ENCODE measurements at places on chromosomes 2 and 18.

- DNase-seq = no peak
Measured at GRCh38 chr2:65549631-65550030, 117.2 kb upstream of the SPRED2 start.

DNA sequence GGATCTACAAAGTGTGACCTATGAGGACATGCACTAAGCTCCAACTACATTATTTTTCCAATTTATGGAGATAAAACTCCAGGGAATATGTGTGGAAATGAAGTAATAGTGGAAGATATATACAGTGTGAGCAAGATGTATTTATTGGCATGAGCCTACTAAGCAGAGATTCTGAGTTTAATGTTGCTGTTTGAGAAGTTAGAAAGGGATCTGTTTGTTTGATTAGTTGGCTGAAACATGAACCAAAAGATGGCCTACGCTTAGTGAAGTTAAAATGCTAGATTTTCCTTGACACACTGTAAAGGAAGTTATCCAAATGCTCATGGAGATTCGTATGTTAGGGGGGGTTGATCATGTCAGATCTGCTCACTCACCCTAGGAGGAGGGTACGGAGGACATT lies 621.7 kb downstream of the TMEM182 start:
- no peak for DNase-seq

- no peak for DNase-seq
Measured at GRCh38 chr2:23556929-23557328, 171.9 kb downstream of the KLHL29 start.

GRCh38 chr18:3923750-3924149 lies 473.8 kb downstream of the TGIF1 start:
- DNase-seq = no peak

- no peak for DNase-seq
Measured at GRCh38 chr2:149617476-149617875, 29.9 kb upstream of the MMADHC start.

DNA sequence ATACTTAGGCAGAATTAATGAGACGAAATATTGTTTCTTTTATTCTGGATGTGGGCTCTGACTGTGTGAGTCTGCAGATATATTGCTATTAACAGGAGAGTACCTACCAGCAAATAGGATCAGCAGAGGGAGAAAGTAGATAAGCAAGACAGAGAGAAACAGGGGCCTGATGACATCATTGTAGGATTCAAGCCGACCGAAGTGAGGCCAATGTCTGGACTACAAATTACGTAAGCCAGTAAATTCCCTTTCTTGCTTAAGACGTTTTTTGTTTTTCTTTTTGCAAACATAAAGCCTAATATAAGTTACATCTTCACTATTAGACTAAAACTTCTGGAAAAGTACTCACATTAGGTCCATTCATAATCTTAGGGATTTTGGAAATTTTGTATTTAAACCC lies 21.4 kb upstream of the PTPRM start:
- DNase-seq = no peak

- DNase-seq = no peak
Measured at GRCh38 chr18:65768120-65768778, 17.4 kb downstream of the CDH7 start.

DNA sequence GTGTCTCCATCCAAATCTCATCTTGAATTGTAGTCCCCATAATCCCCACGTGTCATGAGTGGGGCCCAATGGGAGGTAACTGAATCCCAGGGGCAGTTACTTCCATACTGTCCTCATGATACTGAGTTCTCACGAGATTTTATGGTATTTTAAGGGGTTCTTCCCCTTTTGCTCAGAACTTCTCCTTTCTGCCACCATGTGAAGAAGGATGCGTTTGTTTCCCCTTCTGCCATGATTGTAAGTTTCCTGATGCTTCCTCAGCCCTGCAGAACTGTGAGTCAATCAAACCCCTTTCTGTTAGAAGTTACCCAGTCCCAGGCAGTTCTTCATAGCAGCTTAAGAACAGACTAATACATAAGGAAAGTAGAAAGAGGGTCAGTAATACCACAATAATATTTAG lies 480.4 kb downstream of the KCNJ3 start:
- DNase-seq = no peak

DNA sequence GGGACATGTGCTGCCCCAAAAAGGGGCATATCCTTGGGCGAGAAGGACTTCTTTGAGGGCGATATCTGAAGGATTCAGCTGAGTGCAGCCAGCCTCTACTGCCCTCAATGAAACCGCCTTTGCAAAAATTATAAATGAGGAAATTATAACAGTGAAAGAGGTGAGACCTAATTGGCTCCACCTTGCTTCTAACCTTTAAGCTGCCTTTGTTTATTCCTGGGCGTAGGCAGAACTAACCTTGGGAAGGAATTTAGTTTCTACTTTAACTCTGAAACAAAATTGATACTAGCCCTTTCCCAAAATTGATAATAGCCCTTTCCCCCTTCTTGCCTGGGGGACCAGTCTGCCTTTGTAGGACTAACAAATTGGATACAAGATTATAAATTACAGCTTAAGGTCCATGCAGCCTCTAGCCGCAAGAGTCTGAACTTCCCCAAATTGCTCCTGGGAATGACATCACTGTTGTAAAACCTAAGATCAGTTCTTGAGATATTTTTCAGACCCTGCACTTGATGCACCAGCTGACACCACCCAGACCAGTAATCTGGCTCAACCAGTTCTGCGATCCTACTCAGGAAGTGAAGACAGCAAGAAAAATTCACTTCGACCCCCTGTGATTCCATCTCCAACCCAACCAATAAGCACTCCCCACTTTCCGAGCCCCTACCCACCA lies 36.0 kb upstream of the ASAP2 start:
- DNase-seq = no peak

- DNase-seq = no peak
Measured at GRCh38 chr2:85766229-85766628, 12.4 kb downstream of the ATOH8 start.

DNA sequence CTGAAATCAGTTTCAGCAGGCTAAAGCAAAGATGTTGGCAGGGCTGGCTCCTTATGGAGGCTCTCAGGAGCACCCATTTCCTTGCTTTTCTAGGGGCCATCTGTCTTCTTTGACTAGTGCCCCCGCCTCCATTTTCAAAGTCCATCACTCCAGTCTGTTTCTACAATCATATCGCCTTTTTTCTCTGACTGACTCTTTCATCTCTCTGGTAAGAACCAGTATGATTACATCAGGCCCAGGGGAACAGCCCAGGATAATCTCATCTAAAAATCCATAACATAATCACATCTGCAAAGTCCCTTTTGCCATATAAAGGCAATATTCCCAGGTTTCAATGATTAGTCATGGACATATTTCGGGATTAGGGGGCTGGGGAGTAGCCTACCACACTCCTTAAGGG lies 57.0 kb downstream of the CUL3 start:
- no peak for DNase-seq

- no peak for DNase-seq
Measured at GRCh38 chr2:221741496-221742211, 169.6 kb upstream of the EPHA4 start.

DNA sequence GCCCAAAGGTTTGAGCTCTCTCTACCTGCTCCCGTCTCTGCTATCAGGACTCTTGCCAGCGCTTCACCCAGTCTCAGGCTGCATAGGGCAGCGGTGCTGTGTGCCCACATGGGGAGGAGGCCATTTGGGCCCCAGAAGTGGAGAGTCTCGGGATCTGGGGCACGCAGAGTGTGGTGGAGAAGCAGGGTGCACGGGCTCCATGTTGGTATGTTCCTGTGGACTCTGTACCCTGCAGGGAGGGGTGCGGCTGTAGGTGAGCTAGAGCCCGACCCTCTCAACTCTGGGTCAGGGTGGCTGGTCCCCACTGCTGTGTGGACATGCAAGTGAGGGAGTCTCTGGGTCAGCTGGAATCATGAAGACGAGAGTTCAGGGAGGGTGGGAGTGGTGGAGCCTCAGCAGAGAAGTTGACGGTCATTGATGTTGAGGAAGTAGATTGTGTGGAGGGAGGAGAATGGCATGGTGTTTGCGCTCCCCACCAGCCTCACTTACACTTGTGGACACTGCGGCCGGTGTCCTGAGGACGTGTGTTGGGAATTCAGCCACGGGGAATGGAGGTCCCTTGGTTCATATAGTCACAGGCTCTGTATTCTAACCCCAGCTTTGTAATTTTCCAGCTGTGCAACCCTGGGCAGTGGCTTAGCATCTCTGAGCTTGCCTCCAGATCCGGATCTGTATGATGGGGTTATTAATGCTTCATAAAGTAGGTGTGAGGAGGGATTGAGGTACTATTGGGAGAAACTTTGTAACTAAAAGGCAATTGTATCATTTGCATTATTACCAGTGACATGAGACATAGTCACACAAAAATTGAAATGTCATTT lies 840 bp upstream of the PSD4 start:
- DNase-seq = no peak

DNA sequence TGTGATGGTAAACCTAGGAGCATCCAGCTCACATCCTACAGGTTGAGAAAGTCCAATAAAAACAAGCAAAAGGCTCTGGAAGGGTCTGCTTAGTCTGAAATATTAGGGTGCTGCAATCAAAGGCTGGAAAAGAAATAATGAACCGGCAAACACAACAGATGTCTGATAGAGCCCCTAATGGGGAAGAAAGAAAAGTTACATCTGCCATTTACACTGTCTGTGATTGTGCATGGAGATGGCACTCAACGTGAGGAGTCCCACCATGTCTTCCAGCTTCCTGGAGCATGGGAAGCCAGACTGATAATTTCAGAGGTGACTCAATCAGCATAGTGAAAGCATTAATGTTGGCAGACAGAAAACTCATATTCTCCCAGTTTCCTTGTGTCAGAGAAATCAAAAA lies 307.8 kb downstream of the EPHA4 start:
- DNase-seq = no peak

- no peak for DNase-seq
Measured at GRCh38 chr2:88711897-88712296, 20.4 kb downstream of the RPIA start.

- DNase-seq = no peak
Measured at GRCh38 chr18:46222710-46223360, 118.7 kb downstream of the HAUS1 start.

Measured in activated gamma-delta T cell (primary cell).